ENCODE measurements at places on chromosomes 12 and 14.

DNA sequence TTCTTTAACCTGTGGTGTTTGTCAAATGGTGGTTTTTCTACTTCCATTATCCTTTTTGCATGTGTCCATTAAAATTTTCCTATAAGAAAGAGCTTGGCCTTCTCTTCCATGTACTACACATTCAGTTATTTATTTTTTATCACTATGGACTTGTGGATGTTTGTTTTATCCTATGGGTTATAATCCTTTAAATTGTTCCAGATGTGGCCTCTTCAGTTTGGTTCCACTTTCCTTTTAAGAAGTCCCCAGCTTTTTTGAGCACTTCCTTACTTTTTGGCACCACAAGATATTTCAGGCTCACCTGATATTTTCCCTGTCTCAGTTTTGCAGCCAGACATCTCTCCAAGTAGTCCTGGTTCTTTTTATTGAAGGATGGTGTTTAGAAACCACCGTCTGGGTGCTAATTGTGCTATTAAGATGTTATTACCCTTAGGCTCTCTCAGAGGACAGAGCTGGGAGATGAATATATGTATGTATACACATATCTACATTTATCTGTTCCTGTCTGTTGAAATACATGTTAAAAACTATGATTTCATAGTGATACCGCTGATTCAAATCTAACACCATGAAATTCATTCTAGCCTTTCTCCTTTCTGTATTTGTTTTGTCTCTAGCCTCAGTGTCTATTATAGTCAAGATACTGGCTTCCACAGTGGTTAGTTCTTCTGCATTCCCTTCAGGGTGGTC lies 408.5 kb upstream of the RGS6 start:
- DNase-seq: no peak

DNA sequence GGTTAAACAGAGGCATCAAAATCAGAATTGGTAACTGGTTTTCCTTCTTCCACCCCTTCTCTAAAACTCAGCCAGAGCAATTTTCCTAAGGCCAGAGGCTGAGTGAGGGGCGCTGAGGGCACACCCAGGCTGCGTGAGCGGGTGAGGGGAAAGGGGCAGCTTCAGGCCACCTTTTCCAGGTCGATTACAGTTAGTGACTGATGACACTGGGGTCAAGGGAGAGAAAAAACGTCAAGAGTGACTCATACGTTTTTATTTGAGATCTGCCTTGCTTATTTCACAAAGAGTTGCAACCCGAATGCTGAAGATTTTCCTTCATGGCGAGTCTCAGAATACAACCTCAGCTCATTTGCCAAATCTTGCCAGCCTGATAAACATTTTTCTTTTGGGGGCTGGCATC lies 46.7 kb upstream of the EVL start:
- no peak for DNase-seq

DNA sequence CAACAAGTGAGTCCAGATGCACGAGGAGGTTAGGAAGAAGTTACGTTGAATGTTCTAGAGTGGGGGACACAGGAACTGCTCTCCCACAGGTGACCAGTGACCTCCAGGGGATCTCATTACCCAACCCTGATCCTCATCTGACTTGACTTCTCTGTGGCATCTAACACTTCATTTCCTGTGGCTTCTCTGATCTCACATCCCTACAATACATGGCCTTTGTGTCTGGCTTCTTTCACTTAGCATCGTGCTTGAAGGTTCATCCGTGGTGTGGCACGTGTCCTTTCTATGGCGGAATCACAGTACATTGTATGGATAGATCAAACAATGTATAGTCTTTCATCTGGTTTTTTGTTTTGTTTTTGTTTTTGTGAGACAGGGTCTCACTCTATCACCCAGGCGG lies 19.3 kb downstream of the CFAP251 start:
- no peak for DNase-seq

- no peak for DNase-seq
Observed at GRCh38 chr12:93243382-93243688, 134.4 kb upstream of the NUDT4 start.

DNA sequence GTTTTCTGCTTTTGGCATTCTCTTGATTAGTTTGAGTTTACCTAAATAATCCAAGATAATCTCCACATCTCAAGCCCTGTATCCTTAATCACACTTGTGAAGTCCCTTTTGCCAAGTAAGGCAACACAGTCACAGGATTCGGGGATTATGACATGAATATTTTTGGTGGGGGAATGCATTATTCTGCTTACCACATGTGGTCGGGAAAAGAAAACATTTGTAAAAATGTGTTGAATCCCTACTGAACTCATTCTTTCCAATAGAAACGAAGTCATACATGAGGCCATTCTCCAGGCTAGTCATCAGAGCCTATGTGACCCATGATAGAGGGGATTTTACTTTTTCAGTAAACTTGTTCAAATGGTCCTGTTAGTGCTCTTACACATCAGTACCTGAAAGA lies 58.5 kb upstream of the PRICKLE1 start:
- DNase-seq: no peak

GRCh38 chr12:106130474-106131113 lies 8.2 kb downstream of the NUAK1 start:
- DNase-seq: no peak

GRCh38 chr14:78519863-78520262 lies 349.7 kb downstream of the NRXN3 start:
- DNase-seq: peak; percentile 20

DNA sequence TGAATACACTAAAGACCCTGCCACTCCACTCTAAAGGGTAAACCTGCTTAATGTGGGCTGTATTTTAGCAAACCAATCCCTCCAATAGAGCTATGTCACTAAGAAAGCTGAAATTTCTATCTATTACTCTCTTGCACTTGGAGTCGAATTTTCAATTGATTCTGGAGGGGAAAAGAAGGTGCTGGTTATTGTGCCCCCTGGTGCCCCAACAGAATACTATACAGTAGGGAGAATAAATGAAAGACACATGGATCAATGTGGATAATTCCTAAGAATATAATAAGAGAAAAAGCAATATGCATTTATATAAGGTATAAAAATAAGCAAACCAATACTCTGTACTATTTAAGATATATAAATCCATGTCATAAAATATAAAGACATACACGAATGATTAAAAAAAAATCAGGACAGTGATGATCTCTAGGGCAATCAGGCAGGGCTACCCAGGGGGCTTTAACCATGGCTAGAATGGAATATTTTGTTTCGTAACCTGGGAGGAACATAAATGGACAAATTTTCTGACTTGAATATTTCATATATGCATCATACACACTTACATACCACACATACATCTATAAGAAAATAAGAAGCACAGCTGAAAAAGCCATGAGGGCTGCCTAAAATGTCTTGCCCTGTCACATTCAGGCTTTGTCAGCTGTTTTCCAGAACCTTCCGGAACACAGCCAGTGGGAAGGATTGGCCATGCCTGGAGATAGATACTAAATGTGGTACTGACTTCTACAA lies 54.4 kb downstream of the EFCAB11 start:
- DNase-seq: no peak

GRCh38 chr12:74021937-74022336 lies 515.7 kb upstream of the ATXN7L3B start:
- DNase-seq: peak; percentile 74

- DNase-seq: no peak
Observed at GRCh38 chr12:123828854-123829547, 66.9 kb downstream of the DNAH10 start.

- DNase-seq: no peak
Observed at GRCh38 chr12:116525418-116526001, 33.7 kb upstream of the MAP1LC3B2 start.

DNA sequence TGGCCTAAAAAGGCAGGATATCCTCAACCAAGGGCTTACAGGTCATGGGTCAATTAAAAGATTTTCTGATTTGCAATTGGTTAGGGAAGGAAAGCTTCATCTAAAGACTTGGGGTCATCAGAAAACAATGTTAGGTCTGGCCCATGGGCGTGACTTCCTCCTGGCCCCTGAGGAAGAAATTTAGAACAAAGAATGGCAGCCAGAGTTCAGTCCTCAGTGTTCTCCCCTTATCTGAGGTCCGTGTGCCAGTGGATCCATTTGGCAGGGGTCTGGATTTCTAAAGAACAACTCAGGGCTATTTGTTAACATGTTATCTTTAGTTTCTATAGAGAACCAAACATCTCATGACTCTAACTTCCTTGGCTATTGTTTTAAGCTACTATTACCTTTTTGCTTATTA lies 27.8 kb upstream of the NFYB start:
- no peak for DNase-seq

DNA sequence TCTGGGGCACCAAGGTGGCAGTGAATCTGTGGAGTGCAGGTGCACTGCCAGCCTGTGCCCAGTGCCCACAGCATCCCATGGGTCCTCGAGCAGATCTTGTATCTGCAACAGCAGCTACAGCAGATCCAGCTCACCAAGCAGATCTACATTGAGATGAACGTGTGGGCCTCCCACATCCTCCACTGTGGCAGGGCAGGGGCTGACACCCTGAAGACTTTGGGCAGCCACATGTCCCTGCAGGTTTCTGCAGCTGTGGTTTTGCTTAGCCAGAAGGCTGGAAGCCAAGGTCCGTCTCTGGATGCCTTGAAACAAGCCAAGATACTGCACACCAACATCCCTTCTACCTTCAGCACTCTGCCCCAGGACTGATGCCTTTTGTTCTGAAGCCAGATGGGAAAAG lies 338.8 kb upstream of the OR4E1 start:
- no peak for DNase-seq

DNA sequence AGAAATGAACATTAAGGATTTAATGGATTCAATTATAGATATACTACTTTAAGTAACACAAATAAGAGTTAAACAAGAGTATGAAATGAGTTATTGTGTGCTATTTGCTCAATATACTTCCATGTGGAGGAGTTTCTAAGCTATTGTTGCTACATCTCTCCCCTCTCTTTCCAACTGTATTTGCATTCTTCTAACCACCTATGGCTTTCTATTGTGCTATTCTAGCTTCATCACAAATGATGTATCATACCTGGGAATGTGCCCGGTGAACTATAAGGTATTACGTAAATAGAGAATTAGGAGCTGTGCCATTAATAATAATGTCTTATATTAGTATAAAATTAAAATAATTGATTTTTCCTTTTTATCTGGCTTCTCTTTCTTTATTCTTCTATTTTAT lies 87.1 kb upstream of the PLEKHG7 start:
- no peak for DNase-seq

DNA sequence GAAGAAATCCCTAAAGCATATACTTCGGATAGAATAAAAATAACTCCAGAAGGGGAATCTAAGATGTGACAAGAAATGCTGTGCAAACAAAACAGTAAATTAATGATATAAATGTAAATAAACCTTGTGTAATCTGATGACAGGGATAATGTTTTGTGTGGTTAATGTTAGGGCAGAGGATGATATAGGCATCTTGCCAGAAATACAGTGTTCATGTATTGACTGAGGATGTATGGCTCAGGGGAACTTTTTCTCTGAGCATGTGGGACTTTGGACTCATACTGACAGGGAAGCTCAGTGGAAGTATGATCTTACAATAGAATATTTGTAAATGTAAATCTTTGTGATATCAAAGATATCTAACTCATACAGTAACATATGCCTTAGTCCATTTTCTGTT lies 420.2 kb downstream of the TMTC2 start:
- no peak for DNase-seq

GRCh38 chr14:47040550-47040949 lies 389.0 kb upstream of the RPL10L start:
- peak; percentile 19 for DNase-seq

DNA sequence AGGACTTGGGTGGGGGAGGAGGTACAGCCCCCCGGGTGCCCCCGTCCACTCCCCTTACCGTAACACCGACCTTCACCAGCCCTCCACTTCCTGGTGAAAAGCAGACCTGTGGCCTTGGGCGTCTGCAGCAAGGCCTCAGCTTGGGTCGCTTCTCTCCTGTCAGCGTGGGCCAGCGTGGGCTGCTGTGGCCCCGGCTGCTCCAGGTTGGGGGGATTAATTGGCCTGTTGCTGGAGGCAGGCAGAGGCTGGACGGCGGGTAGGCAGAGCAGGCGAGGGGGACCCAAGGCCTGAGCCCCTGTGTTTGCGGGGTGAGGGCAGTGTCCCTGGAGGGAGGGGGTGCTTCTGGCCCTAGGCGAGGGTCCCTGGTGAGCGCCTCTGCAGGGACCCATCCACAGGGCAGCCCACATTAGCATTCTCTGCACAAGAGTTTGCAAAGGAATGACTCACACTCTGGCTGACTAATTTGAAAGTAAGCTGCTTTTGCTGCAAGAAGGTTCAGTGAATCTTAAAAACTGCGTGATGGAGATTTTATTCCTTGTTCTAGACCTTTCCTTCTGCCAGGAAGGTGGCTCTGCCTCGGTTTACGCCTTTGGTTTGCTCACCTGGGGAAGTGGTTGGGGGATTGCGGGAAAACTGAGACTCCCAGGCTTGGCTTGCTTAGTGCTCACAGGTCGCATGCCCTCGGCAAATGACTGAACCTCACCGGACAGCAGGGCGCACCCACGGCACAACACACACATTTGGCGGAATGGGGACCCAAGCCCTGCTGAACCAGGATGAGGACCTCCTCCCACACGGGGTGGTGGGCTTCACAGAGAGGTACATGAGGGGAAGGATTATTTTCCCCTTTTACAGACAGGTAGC lies 37.9 kb upstream of the DLK1 start:
- DNase-seq: no peak

- DNase-seq: no peak
Observed at GRCh38 chr12:105280966-105281693, 45.2 kb upstream of the APPL2 start.

DNA sequence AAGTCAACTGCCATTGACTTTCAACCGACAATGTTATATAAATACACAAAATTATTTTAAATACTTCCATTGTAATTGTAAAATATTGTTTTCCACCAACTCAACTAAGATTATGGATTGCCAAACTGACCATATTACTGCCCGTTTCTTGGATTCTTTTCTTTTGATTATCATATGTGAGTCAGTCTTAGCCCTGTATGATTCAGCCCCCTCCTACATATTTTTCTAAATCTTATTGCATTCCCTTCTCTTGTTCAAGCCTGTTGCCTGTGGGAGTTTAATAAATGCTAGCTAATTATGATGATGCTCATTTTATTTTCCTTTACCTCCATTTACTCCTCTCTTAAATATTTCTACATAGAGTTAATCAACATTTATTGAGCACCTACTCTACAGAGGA lies 6.8 kb downstream of the RASSF9 start:
- no peak for DNase-seq

- DNase-seq: no peak
Observed at GRCh38 chr12:68557011-68557730, 53.5 kb upstream of the RAP1B start.

GRCh38 chr12:48118284-48118871 lies 786 bp upstream of the PFKM start:
- DNase-seq: no peak
